ENCODE measurements at places on chromosomes 7 and 10. TPM values are rescaled to one million over a fixed set of nuclear protein-coding genes. Genes with fewer than 3 reads are reported as not detected.

Gene ADCYAP1R1
- total RNA-seq = 6.0 TPM

Gene ASAH2B
- total RNA-seq = 4.8 TPM

Gene PSD
- total RNA-seq = 0.50 TPM

Gene FEZF1
- total RNA-seq = not detected

Gene PTPRN2
- 1.3 TPM for total RNA-seq

Gene GIMAP7
- 24.1 TPM for total RNA-seq

Gene FAM25A
- not detected for total RNA-seq
